ENCODE measurements at places on chromosomes 13 and 19.

GRCh38 chr13:112898621-112899280, 70.3 kb upstream of the MCF2L start:
- no peak for DNase-seq

DNA sequence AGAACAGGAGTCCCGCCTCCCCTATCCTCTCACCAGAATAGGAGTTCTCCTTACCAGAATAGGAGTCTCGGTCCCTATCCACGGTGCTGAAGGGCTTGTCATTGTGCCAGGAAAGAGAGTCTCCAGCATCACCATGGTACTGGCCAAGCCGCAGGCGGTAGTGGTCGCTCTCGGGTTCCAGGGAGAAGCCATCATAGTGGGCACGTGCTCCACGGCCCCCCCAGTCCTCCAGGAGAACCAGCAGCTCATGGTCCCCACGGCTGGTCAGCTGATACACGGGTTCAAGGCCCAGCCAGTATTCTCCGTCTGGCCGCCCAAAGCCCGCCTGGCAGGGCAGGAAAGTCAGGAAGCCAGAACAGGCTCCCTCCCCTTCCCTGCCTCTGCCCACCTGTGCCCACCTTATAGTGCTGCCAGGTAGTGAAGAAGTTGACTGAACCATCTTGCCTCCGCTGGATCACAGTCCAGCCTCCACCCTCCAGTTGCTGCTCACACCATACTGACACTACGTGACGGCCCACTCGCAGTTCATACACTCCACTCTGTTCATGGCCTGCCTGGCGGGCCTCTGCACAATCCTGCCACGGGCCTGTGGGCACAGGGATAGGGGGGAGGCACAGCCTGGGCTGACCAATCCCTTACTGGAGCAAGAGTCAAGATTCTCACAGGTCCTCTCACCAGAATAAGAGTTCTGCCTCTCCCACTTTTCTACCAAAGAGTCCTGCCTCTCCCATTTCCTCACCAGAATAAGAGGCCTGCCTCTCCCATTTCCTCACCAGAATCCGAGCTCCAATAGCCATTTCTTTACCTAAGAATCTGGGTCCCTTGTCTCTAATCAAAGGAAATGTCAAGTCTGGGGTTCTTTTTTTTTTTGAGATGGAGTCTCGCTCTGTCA, 7.4 kb downstream of the SHFL start:
- DNase-seq, result no peak

- no peak for DNase-seq
These were observed 820 bp downstream of the EID2 start for GRCh38 chr19:39539165-39539517.

- DNase-seq, result no peak
These were observed 873.5 kb upstream of the ATXN8OS start for GRCh38 chr13:69234171-69234570.

- no peak for DNase-seq
These were observed 12.1 kb downstream of the LMTK3 start for GRCh38 chr19:48499316-48500090.

DNA sequence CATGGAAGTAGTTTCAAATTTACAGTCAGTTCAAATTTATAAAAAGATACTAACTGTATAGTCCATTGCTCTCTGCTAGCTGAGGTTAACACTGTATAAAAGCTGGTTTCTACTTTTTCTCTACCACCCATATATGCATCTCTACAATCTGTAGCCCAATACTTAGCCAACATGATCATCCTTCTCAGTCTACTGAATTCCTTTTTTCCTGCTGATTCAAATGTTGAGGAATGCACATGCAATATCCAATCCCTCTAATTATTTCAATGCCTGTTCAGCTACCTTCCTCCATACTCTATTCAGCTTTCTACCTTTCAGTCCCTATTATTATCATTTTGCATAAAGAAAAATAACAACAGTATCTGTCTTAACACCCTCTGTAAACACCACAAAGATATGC, 15.6 kb downstream of the KPNA3 start:
- DNase-seq, result no peak

- no peak for DNase-seq
These were observed 35.3 kb downstream of the BTBD2 start for GRCh38 chr19:1980091-1980808.

GRCh38 chr19:47490847-47491246, 6.8 kb upstream of the KPTN start:
- no peak for DNase-seq

DNA sequence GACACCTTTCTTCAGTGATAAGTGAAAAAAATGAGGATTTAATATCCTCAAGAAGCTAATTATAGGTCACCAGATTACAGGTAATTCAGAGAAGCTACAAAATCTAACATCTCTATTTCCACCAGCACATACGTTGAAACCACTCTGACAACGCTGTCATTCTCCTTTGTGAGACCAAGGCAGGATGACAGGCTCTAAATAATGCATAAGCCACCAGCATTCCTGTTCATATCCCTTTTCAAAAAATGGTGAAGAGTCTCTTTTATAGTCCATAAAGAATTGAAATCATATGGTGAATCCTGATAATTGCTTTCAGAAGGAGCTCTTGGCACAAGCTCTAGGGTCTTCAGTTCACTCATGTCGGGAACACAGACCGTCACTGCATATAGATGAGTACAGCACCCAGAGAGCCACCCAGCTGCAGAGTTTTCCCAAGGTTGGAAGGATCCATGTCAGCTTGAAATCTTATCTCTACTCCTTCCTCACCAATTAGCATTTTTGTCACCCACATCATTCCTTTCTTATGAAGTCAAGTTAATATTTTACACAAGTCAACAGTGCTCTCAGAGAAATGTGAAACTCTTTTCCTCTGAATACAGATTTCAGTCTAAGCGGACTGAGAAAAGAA, 431.4 kb downstream of the TBC1D4 start:
- no peak for DNase-seq

GRCh38 chr13:33606692-33607091, 211.3 kb upstream of the RFC3 start:
- peak; percentile 28 for DNase-seq

DNA sequence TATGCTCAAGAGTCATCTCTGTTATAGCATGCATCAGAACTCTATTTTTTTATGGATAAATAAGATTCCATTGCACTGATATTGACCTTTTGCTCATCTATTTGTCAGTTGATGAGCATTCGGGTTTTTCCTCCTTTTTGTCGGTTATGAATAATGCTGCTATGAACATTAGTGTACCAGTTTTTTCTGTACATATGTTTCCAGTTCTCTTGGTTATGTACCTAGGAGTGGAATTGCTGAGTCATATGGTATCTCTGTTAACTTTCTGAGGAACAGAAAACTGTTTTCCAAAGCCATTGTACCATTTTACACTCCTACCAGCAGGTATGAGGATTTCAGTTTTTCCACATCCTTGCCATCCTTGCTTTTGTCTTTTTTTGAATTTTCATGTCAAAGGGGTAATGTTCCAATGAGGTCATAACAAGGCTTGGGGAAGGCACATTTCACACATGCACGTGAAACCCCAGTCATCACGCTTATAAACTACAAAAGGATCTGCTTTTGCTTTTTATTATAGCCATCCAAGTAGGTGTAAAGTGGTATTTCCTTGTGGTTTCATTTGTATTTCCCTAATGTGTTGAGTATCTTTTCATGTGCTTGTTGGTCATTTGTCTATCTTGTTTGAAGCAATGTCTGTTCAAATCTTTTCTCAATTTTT, 14.6 kb downstream of the KBTBD7 start:
- no peak for DNase-seq

DNA sequence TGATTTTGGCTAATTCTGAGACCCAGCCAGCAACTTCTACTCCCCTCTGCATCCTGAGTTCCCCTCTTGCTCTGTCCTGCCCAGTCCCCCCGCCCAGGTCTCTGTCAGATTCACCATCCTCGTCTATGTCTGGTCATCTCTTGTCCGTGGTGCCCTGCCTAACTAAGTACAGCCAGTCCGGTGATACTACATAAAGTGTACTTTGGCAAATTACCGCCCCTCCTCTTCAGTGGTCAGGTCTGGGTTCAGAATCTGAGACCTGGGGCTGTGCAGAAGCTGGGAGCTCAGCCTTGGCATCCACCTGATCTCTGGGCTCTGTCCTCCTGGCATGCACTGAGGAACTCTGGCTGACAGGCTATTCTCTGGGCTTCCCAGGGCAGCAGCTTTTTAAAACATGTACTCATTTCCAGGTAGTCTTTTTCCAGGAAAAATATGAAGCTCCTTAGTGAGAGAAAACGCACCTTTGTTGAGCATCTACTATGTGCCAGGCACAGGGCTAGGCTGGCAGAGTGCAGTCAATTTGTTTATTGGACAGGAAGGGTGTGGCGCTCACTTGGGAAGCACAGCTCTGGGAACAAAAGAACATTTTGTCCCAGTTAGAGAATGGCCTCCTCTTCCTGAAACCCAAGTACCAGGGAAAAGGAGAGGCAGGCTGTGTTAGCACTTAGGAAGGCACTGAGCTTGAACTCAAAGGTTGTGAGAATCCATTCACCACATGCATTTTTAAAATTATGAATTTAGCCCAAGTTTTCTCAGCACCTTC, 88.9 kb downstream of the TSHZ3 start:
- DNase-seq, result no peak

DNA sequence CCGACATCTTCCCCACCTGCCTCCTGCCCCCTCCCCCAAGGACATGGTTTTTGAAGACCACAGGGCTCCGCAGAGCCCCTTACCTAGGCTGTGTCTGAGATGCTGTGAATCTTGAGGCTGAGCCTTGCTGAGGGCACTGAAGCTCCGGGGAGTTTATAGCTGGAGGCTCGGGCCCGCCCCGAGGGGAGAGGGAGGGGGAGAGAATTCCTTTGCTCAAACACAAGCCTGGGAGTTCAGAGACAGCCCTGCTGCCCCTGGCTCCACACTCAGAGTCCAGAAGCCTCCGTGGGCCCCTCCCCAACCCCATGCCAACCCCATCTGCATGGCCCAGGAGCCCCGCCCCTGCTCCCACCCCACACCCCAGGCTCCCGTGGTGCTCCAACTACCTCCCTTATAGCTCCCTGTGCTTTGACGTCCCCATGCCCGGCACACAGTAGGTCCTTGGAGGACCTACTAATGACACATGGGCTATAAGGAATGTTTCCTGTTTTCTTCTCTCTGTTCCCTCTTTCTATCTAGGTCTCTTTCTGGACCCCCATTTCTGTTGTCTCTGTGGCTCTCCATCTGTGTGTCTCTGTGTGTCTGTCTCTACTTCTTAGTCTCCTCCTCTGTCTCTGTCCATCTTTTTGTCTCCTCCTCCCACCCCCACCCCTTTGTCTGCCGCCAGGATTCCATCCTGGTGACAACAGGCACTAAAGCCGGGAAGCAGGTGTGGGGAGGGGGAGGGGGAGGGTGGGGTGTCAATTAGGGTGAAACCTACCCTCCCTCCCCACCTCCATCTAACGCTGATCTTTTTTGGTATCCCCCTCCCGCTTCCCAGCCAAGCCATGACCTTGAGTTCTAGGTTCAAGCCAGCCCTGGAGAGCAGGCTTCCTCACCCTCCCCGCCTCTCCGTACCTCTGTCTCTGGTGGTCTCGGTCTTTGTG, at the start of gene TNNT1:
Gene TNNT1, minus strand, starts transcription at position 129 of the 926 bp plus-strand sequence. CDS start 2,049 bp downstream, outside the sequence.
- DNase-seq, result no peak

GRCh38 chr19:27806471-27807070, 1406.4 kb downstream of the UQCRFS1 start:
- DNase-seq, result no peak

DNA sequence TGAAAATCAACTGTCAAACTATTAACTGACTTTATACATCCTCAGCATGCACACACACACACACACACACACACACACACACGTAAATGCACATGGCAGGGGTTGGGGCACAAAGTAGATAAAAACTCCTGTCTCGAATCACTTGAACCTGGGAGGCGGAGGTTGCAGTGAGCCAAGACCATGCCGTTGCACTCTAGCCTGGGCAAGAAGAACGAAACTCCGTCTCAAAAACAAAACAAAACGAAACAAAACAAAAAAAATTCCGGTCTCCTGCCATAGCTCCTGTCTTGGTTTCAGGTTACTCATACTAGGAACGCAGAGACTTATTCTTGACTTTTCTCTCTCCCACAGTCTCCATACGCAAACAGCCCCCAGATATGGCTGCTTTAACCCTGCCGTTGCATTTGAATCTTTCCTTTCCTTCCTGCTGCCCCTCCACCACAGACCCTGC, 148.9 kb downstream of the SHISA2 start:
- no peak for DNase-seq

GRCh38 chr19:9431475-9431874, 3.9 kb downstream of the ZNF266 start:
- DNase-seq, result peak; percentile 24

DNA sequence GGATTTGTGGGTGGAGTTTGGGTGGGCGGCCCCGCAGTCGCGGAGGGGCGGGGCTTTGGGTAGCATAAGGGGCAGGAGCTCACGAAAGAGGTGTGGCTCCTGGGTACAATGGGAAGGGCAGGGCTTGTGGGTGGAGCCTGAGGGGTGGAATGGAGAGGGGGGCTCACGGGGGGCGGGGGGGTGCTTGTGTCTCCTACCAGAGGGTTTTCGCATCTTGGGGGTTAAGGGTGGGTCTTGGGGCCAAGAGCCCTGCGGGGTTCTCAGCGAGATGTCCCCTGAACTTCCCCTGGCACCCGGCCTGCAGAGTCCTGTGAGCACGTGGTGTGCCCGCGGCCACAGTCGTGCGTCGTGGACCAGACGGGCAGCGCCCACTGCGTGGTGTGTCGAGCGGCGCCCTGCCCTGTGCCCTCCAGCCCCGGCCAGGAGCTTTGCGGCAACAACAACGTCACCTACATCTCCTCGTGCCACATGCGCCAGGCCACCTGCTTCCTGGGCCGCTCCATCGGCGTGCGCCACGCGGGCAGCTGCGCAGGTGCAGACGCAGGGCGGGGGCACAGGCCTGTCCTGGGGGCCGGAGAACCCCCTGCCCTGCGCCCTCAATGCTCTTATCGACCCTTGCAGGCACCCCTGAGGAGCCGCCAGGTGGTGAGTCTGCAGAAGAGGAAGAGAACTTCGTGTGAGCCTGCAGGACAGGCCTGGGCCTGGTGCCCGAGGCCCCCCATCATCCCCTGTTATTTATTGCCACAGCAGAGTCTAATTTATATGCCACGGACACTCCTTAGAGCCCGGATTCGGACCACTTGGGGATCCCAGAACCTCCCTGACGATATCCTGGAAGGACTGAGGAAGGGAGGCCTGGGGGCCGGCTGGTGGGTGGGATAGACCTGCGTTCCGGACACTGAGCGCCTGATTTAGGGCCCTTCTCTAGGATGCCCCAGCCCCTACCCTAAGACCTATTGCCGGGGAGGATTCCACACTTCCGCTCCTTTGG, 5.1 kb downstream of the FSTL3 start:
- DNase-seq, result no peak

DNA sequence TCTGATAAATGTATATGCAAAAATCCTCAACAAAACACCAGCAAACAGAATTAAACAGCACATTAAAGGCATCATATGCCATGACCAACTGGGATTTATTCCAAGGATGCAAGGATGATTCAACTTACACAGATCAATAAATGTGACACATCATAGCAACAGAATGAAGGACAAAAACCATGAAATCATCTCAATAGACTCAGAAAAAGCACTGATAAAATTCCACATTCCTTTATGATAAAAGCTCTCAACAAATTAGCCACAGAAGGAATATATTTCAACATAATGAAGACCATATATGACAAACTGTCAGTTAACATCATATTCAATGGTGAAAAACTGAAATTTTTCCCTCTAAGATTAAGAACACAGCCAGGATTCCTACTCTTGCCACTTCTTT, 691.6 kb downstream of the DIAPH3 start:
- DNase-seq, result no peak

Measured in NCI-H526 (cell line).